ENCODE measurements at places on chromosomes 13 and 19.

DNA sequence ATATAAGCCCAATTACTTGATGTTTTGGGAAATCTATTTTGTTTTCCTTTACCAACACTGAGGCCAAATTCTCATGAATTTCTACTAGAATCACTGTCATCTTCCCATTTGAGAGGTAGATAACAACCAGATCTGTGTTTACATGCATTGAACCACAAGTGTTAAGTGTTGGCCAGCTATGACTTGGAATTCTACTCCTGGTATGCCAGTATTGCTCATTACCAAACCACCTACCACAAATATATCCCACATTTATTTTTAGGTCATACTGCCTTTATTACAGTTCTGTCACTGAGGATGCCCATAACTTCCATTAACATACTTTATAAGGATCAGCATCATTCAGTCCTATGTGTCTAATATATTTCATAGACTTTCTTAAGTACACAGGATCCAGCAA lies 328.9 kb downstream of the DIAPH3 start:
- DNase-seq: no peak

DNA sequence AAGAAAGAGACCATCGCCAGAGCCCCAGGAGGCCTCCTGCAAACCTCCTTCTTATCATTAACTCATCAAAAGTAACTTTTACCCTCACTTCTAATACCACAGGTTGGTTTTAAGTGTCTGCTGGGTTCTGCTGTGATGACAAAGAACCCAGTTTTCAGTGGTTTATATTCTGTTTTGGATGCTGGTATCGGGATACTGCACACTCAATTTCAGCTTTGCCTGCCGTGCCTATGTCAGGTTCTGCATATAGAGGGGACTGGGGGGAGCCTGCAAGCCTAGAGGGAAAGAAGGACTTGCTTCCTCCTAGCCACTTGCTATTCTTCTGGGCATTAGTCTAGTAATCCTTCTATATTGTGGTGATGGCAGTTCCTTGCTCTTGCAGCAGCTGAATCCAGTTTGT lies 242.4 kb downstream of the KCNRG start:
- DNase-seq: no peak

DNA sequence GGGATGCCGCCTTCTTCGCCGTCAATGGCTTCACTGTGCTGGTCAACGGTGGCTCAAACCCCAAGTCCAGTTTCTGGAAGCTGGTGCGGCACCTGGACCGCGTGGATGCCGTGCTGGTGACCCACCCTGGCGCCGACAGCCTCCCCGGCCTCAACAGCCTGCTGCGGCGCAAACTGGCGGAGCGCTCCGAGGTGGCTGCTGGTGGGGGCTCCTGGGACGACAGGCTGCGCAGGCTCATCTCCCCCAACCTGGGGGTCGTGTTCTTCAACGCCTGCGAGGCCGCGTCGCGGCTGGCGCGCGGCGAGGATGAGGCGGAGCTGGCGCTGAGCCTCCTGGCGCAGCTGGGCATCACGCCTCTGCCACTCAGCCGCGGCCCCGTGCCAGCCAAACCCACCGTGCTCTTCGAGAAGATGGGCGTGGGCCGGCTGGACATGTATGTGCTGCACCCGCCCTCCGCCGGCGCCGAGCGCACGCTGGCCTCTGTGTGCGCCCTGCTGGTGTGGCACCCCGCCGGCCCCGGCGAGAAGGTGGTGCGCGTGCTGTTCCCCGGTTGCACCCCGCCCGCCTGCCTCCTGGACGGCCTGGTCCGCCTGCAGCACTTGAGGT lies 7.0 kb downstream of the MAP1S start:
- DNase-seq: no peak

DNA sequence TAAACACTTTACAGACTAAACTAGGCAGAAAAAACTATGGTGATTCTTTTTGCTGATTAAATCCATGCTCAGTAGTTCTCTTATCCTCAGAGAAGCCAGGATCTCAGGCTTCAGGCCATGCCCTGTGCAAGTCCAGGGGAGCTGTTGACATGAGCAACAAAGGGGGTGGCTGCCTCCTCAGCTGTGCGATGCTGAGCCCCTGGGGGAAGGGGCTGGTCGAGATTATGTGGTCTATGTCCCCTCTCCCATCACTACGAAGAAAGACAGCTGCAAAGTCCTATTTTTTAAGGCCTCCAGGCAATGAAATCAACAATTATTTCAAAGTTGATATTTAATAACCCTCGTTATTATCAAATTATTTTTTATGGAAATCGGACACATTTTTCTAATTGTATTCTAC lies 37.0 kb downstream of the IRS2 start:
- DNase-seq: no peak

DNA sequence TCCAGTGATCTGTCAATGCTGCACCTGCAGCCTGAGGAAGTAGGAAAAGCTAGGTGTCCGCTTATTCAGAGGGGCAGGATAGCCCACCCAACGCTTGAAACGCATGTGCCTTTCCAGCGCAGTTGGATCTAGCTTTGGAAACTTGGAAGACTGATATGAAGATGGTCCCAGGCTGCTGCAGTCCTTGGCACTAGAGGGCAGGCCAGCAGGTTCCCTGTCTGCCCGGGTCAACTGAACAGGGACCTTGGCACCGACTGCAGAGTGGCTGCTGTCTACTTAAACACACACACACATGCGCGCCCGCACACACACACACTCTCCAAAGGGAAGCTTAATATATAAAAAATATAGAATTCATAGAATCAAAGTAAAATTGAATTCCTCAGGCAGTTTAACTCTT lies 100.0 kb downstream of the TSHZ3 start:
- no peak for DNase-seq

GRCh38 chr13:62418872-62419271 lies 1003.2 kb upstream of the PCDH20 start:
- peak; percentile 4 for DNase-seq

DNA sequence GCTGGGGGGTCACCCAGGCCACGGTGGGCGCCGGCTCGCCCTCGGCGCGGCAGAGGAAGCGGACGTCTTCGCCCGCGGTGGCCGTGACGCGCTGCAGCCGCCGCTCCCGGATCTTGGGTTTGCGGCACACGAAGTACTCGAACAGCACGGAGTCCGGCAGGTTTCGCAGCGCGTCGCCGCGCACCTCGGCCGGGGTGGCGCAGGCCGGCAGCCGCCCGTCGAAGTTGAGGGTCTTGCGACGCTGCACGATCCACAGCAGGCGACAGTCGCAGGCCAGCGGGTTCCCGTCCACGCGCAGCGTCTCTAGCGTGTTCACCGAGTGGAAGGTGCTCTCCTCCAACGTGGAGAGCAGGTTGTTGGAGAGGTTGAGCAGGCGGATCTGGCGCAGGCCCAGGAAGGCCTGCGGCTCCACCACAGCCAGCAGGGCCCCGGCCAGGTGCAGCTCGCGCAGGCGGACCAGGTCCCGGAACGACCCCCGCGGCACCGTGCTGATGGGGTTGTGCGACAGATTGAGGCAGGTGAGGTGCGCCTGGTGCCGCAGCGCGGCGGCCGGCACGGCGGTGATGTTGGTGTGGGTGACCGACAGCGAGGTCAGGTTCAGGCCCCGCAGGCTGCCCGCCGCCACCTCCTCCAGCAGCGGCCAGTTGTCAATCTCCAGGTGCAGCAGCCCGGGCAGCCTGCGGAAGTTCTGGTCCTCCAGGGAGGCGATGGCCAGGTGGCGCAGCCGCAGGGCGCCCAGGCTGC lies 8.6 kb upstream of the PEAK3 start:
- no peak for DNase-seq

DNA sequence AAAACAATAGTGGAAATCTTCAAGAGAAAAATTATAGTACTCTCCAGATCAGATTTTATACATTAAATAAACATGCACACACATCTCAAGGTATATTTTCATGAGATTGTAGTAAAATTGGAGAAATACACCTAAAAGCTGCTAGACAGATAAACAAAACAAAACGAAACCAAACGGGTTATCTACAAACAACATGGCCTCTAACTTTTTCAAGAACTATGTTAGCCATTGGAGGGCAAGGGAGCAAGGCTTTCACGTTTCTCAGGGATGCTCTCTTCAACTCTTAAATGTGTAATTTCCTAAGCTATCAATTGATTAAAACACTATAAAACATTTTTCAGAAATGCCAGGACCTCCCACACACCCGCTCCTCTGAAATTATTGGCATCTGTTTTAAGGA lies 1262.4 kb upstream of the PCDH20 start:
- no peak for DNase-seq

- peak; percentile 27 for DNase-seq
Measured at GRCh38 chr19:54179921-54180461, 7.0 kb upstream of the TMC4 start.

DNA sequence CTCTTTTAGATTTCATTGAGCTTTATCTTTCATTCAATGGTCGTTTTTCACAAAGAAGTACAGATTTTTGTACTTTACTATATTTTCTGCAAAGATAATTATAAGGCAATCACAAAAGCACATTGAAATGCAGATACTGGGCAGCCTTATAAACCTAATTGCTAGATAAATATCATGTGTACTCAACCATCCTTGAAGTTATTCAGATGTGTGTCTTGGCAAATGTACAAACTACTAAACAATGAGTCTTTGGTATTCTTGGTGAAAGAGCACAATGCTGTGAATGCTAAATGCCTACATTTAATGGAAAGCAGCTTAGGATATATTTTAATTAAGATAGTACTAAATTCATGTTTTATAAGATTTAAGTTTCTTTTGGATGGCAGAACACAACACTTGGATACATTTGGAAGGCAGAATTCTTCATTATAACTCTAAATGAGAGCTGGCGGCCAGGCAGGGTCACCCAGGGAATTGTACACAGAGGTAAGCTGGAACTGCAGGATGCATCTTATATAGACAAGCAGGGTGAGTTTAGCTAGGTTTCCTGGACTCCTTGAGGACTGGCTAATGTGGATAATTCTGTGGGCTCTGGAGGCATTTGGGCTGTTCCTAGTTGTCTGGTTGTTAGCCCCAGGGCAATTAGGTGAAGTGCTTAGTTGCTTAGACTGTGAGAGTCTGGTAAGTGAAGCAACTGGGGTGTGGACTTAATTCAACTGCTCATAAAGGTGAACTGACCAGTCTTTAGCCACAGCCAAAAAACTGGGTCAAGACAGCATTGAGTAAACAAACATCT lies 286.6 kb downstream of the PCDH20 start:
- peak; percentile 33 for DNase-seq

- no peak for DNase-seq
Measured at GRCh38 chr19:57037556-57037955, 82.2 kb upstream of the USP29 start.

DNA sequence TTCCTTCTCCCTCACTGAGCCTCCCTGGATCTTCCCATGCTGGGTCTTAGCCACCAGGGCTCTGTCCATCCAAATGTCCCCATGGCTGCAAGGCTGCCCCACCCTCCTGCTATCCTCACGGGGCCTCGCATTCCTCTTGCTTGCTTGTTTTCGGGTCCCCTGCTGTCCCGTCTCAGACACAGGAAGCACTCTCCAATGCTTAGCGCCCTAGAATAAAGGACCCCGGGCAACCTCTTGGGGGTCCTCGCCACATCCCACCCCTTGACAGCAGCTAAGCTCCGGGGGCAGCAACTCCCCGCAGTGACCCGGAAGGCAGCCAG lies 23.7 kb downstream of the SH3GL1 start:
- no peak for DNase-seq

DNA sequence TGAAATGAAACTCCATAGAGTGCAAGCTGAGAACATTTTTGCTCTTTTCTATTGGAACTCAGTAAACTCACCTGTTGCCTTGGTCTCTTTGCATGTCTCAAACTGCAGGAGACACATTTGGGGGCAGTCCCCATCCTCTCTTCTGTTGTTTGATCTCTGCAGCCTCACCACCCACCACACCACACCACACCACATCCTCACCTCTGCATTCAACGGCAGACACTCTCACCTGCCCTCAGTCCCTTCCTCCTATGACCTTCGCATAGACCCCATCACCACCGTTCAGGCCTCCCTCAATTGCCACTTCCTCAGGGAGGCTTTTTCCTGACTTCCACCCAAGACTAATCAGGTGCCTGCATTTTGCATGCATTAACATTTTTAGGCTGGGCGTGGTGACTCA lies 14.4 kb upstream of the TPM4 start:
- DNase-seq: no peak

DNA sequence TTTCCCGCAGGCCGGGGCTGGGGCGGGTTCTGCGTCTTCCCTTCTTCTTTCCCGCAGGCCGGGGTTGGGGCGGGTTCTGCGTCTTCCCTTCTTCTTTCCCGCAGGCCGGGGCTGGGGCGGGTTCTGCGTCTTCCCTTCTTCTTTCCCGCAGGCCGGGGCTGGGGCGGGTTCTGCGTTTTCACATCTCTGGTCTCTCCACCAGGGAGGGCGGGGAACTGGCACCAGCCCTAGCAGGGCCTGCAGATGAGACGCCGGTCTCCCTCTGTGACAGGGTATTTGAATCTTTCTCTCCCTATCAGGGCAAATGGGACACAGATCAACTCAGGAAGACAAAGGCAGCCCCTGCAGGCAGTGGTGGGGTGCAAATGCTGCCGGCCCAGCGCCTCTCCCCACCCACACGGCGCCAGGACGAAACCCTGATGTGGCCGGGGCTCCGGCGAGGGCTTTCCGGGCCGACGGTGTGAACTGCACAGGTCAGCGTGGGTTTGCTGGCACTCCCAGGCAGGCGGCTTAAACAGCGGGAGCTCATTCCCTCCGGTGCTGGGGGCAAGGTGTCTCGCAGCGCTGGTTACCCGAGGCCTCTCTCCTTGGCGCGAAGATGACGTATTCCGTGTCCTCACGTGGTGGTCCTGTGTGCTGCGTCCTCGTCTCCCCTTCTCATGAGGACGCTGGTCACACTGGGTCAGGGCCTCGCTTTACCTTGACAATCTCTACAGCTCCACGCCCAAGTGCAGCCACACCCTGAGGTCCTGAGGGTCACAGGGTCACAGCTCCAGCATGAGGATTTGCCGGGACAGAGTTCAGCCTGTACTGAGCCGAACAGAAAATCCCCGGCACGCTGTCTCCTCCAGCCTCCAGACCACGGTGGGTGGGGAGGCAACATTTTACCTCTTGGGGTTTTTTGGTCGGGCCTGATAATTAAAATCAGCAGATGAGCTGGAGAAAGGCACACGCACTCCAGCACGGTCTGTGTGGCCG lies 717 bp upstream of the C13orf46 start:
- no peak for DNase-seq

GRCh38 chr13:110731072-110731471 lies 17.6 kb downstream of the ING1 start:
- DNase-seq: no peak

DNA sequence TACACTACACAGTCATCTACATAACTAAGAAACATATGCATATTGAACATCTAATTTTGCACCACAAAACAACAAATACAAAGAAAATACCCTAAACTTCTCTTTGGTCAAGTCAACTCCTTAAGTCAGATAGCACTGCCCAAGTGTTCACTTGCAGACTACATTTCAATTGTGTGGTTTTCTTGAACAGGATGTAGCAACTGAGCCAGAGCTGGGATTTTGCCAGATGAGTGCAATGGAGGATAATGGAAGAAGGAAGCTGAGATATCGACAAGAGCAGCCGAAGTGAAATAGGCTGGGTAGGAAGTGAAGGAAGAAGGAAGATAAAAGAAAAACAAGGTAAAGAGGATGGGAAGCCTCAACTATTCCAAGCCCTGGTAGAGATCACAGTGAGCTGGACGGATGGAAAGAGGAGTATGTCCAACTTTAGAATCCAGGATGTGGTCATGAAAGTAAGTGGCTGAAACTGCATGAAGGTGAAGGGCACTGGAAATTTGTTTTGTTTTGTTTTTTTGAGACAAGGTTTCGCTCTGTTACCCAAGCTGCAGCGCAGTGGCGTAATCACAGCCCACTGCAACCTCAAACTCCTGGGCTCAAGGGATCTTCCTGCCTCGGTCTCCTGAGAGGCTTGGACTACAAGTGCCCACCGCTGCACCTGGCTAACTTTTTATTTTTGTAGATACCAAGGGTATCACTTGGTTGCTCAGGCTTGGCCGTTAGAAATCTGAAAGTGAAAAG lies 15.0 kb downstream of the NUFIP1 start:
- DNase-seq: no peak

- DNase-seq: no peak
Measured at GRCh38 chr19:47146920-47147319, 16.3 kb downstream of the SAE1 start.
